Activated CD4-positive, alpha-beta T cell treated with anti-CD3 and anti-CD28 coated beads for 36 hours (primary cell): ENCODE measurements at places on chromosomes 5 and 9. TPM values are rescaled to one million over a fixed set of nuclear protein-coding genes. Genes with fewer than 3 reads are reported as not detected.
A peak's percentile ranks its signal among the peaks of the same experiment; 100 is the strongest.

GRCh38 chr9:93525476-93525875, 50.9 kb upstream of the PHF2 start:
- peaks cover 33% of the 10 kb centered on the region for H3K36me3 ChIP-seq
- no peaks in the 10 kb centered on the region for H3K27me3 ChIP-seq
- no peaks in the 10 kb centered on the region for H3K4me1 ChIP-seq
- DNase-seq: no peak

Gene NINJ1
- 108 TPM for total RNA-seq

- H3K4me1 ChIP-seq: peaks cover 5% of the 10 kb centered on the region
- no peaks in the 10 kb centered on the region for H3K27me3 ChIP-seq
- H3K27ac ChIP-seq: no peak overlapping the region
Observed at GRCh38 chr9:122332083-122332482, 38.7 kb upstream of the PTGS1 start.

Gene TAF1L
- not detected for total RNA-seq

DNA sequence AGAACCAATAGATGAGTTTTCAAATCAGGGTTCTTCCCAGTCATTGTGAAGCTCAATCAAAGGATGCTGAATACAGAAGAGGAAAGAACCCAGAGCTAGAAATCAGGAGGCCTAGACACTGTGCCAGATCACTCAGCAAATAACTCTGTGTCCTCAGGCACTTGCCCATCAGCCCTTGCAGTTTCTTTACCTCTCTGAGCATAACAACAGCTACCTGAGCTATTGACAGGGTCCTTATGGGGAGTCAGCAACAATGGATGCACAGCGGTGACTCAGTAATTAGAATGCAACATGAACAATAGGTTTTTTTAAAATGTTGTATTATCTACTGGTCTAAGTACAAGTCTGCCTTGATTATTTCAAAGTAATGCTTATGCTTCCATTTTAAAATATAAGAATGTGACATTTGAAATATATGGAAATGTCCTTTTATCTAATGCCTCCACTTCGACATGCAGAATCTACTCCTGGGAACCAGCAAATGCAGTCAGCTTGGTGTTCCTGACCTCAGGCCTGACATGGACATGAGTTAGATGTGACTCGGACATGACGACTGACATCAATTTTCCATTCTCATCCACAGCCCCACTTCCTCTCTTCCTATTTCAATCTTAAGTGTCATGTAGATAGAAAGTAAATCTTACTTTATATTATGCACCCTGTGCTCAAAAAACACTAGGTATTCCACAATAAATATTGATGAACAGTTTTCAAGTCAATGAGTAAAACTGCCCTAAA, 155.0 kb downstream of the TLE1 start:
- H3K36me3 ChIP-seq: no peaks in the 10 kb centered on the region
- no peaks in the 10 kb centered on the region for H3K27me3 ChIP-seq
- no peak overlapping the region for H3K4me3 ChIP-seq
- no peak for DNase-seq
- no peak overlapping the region for H3K27ac ChIP-seq

DNA sequence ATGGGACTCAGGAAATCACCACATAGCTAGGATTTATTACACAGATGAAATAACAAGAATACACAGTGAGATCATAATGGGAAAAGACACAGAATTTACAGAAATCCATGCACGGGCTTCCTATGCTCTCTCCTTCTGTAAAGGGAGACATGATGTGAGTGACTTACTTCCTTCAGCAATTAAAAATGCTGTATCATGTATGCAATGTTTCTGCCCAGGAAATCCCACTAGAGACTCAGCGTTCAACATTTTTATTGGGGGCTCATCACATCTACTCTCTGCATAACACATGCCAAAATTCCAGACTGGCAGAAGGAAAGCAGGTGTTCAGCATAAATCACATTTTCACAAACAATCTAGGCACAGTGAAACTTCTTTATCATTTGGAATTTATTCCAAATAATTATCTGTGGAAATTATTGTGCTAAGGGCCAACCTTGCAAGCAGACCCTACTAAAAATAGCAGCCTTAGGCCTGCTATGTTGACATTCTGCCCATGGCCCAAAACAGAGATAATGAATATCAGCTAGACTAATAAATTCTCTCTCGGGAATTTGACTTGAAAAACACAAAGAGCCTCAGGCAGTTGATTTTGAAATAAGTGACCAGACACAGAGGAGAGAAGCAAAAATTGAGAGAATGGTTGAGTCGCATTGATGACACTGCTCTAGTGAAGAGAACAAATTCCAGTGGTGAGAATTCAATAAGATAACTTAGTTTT, 31.4 kb upstream of the SELENOP start:
- no peak overlapping the region for H3K4me3 ChIP-seq
- H3K4me1 ChIP-seq: no peaks in the 10 kb centered on the region
- H3K27ac ChIP-seq: no peak overlapping the region
- no peaks in the 10 kb centered on the region for H3K36me3 ChIP-seq
- no peak for DNase-seq
- peaks cover 2% of the 10 kb centered on the region for H3K27me3 ChIP-seq

Gene ITK
- 249 TPM for total RNA-seq

GRCh38 chr5:149448831-149449714, 70.0 kb upstream of the IL17B start:
- no peak overlapping the region for H3K4me3 ChIP-seq
- DNase-seq: peak; percentile 46
- H3K27ac ChIP-seq: no peak overlapping the region
- no peaks in the 10 kb centered on the region for H3K4me1 ChIP-seq
- no peaks in the 10 kb centered on the region for H3K36me3 ChIP-seq
- H3K27me3 ChIP-seq: no peaks in the 10 kb centered on the region

Gene KIAA1191
- total RNA-seq: 42.2 TPM

Gene IL17B
- not detected for total RNA-seq

DNA sequence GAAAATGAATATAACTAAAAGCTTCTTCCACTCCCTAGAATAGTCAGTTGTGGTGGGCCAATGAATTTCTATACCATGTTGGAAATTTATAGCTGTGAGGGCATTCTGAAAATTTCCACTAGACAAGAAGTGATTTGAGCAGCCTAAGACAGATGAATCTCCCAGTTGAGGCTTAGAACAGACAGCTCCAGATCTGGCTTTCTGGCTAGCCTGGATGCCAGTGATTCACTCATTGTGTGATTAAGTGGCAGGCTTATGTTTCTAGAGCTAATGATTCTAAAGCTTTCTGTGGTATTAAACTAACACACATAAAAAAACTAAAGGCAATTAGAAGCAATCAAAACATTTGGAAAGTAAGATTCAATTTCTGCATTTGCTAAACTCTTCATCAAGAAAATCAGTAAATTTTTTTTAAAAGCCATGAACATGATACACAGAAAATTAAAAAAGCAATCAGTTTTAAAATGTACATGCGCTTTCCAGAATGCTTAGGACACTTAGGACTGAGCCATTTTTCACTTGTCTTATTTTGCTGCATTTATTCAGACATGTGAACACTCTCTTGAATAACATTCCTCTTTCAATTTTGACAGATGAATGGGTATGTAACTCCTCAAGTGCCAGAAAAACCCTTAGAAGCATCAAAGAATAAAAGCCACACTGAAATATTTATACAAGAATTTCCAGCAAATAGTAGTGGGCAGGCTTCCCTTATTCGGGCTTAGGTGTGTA, 100.5 kb upstream of the GNAQ start:
- H3K36me3 ChIP-seq: peaks cover 3% of the 10 kb centered on the region
- H3K27me3 ChIP-seq: peaks cover 2% of the 10 kb centered on the region
- peak overlapping the region; percentile 68 for H3K27ac ChIP-seq
- H3K4me3 ChIP-seq: peak overlapping the region; percentile 36

Gene GZMA
- total RNA-seq: 2.4 TPM

GRCh38 chr5:76766746-76767145, 50.8 kb downstream of the F2R start:
- H3K4me1 ChIP-seq: peaks cover 4% of the 10 kb centered on the region
- H3K27me3 ChIP-seq: no peaks in the 10 kb centered on the region
- H3K36me3 ChIP-seq: no peaks in the 10 kb centered on the region
- no peak overlapping the region for H3K4me3 ChIP-seq
- no peak for DNase-seq

GRCh38 chr5:151020304-151021110, at the start of gene GPX3:
GPX3 (plus strand) TSS chr5:151020591; CDS start chr5:151020655, 64 bp downstream.
- DNase-seq: peak; percentile 49
- peaks cover 10% of the 10 kb centered on the region for H3K27me3 ChIP-seq
- H3K36me3 ChIP-seq: peaks cover 9% of the 10 kb centered on the region
- H3K27ac ChIP-seq: no peak within 1 kb of the TSS
- H3K4me3 ChIP-seq: peak within 1 kb of the TSS; percentile 38

GRCh38 chr5:82494942-82495341, 216.8 kb upstream of the RPS23 start:
- H3K27me3 ChIP-seq: no peaks in the 10 kb centered on the region
- H3K27ac ChIP-seq: no peak overlapping the region
- H3K36me3 ChIP-seq: no peaks in the 10 kb centered on the region
- DNase-seq: no peak
- H3K4me3 ChIP-seq: no peak overlapping the region

DNA sequence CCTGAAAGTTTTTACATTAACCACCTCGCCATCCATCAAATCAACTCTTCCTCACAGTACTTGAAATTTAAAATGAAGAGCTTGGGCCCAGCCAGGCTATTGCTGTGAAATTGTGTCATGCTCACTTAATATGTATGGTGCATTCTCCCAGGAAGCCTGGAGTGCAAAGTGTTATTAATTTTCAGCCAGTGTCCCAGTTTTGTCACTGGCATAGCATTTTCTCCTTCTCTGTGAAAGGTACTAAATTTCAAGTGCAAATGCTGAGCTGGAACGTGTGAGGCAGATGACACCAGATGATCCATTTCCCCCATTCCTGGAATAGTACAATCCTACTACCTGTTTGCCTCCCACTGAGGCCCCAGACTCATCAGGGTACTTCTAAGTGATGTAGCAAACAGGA, 397.6 kb upstream of the ACTBL2 start:
- H3K27me3 ChIP-seq: peaks cover 6% of the 10 kb centered on the region
- no peak overlapping the region for H3K4me3 ChIP-seq
- no peaks in the 10 kb centered on the region for H3K4me1 ChIP-seq
- no peaks in the 10 kb centered on the region for H3K36me3 ChIP-seq
- no peak overlapping the region for H3K27ac ChIP-seq
- DNase-seq: no peak

Gene RLN1
- total RNA-seq: 2.2 TPM

GRCh38 chr5:68137511-68138140, 77.9 kb upstream of the PIK3R1 start:
- no peak overlapping the region for H3K27ac ChIP-seq
- DNase-seq: no peak
- no peaks in the 10 kb centered on the region for H3K36me3 ChIP-seq
- H3K4me3 ChIP-seq: no peak overlapping the region

DNA sequence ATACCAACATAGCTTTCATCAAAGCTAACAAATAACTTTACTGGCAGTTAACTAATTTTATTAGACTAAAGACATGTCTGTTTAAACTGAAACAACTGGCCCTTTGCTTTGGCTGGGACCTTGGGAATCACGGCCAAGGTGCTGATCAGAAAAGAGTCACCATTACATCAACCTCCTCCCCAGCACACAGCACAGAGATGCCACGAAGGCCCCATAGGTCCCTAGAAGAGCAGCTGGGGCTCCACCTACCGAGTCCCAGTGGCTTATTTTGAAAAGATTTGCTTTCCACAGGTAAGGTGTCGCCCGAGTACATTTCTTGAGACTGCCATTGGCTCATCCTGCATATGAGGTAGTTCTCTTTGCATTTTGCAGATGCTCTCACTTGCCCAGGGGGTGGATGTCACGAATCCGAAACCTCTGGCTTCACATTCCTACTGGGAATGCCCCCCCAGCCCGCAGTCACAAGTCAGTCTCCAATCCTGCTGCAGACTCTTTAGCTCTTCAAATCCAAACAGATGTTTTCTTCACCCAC, 18.8 kb upstream of the HSD17B3 start:
- H3K36me3 ChIP-seq: no peaks in the 10 kb centered on the region
- H3K27me3 ChIP-seq: no peaks in the 10 kb centered on the region
- H3K4me3 ChIP-seq: no peak overlapping the region
- DNase-seq: no peak
- no peak overlapping the region for H3K27ac ChIP-seq
- H3K4me1 ChIP-seq: no peaks in the 10 kb centered on the region

DNA sequence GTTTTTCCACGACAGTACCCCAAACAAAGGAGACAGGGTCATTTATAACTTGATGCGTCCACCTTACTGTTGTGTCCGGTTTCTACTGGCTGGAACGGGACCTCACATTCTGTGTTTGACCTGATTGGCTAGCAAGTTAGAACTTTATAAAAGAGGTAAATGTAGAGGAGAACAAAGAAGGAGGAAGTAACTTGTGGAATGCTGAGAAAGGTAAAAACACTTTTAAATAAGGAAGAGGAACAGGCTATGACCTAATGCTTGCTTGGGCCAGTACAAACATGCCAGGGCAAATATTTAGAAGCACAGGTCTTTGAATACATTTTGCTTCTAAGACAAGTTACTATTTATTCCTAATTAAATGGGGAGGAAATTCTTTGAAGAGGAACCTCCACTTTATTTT, 251.6 kb downstream of the KIAA0825 start:
- DNase-seq: no peak
- H3K27ac ChIP-seq: no peak overlapping the region
- no peaks in the 10 kb centered on the region for H3K36me3 ChIP-seq
- no peaks in the 10 kb centered on the region for H3K4me1 ChIP-seq
- no peaks in the 10 kb centered on the region for H3K27me3 ChIP-seq

DNA sequence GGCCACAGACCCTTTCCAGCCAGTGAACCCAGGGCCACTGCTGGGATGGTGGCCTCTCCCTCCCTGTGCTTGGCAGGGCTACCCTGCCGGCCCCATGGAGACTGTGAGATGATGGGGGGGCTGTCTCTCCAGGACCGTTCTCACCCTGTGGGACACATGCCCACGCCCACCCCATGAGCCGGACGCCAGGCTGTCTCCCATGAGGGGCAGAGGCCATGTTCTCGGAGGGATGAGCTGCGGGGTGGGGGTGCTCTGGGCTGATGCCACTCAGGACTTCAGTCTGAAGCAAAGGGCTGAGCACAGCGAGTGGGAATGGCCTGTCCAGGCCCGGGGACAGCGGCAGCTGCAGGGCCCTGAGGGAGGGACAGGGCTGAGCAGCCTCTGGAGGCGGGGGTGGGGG, 88.9 kb downstream of the KCNT1 start:
- DNase-seq: no peak
- H3K36me3 ChIP-seq: no peaks in the 10 kb centered on the region
- no peak overlapping the region for H3K4me3 ChIP-seq
- H3K27ac ChIP-seq: no peak overlapping the region
- H3K4me1 ChIP-seq: no peaks in the 10 kb centered on the region

GRCh38 chr9:74953235-74953751, 581 bp upstream of the C9orf40 start:
- H3K4me1 ChIP-seq: peaks cover 28% of the 10 kb centered on the region
- H3K27me3 ChIP-seq: no peaks in the 10 kb centered on the region
- H3K4me3 ChIP-seq: peak overlapping the region; percentile 93

Gene LRRTM2
- not detected for total RNA-seq
